WTC11 (cell line): ENCODE measurements at places on chromosomes 3 and 15.

DNA sequence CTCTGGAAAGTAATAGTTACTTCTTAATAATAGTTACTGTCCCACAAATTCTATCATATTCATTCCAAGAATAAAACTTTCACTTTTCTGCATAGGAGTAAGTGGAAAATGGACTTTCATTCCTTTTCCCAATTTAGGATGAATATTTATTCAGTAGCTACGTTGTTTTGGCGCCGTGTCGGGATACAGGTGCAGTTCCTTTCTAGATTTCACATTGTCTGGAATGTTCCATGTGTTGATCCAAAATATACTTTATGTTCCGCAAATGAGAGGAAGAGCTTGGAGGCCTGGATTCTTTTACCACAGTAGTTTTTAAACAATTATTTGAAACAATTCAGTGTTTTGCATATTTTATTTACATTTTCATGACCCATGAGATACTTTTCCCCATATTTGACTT, 22.8 kb upstream of the PPARG start:
- DNase-seq: no peak
- H3K4me3 ChIP-seq: no peak overlapping the region
- no peaks in the 10 kb centered on the region for H3K4me1 ChIP-seq
- no peak overlapping the region for H3K27ac ChIP-seq
- H3K36me3 ChIP-seq: no peaks in the 10 kb centered on the region

- H3K36me3 ChIP-seq: no peaks in the 10 kb centered on the region
- no peaks in the 10 kb centered on the region for H3K27me3 ChIP-seq
- no peak overlapping the region for H3K4me3 ChIP-seq
- DNase-seq: no peak
These were observed 50.3 kb downstream of the CMTM8 start for GRCh38 chr3:32288819-32289218.

GRCh38 chr3:20648921-20649381, 462.9 kb upstream of the SGO1 start:
- no peak for DNase-seq
- H3K4me3 ChIP-seq: no peak overlapping the region
- H3K4me1 ChIP-seq: 0 out of 2 replicates have a peak, but pooled peaks cover 3% of the 10 kb centered on the region
- no peak overlapping the region for H3K27ac ChIP-seq

DNA sequence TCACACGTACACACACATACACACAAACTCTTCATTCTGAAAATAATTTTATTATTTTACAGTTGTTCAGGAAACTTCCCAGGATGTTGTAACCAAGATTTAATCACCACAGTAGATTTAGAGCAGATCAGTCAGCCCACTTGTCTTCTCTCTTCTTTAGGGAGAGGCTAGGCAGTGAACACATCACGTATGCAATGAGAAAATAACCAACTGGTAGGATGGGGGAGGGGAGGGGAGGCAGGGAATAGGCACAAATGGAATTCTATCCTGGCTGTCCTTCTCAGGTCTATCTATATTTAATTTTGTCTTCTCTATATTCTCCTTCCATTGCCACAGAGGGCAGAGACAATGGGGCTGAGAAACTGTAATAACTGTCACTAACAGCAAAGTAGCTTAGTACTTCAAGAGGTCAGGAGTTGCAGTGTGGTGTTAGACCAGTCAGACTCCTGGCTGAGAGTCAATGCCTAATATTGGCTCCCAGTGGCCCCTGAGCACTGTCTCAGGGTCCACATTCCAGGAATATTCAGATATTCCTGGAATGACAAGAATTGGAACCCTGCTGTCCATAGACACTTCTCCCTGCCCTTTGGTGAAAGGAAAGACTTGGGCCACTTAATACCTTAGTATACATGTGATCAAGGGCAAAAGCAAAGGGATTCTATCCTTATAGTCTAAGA, 2.6 kb upstream of the HCLS1 start:
- peaks cover 21% of the 10 kb centered on the region for H3K4me1 ChIP-seq
- H3K27me3 ChIP-seq: no peaks in the 10 kb centered on the region
- H3K36me3 ChIP-seq: peaks cover 35% of the 10 kb centered on the region
- peak overlapping the region; percentile 18; the same call in 1 of the 2 replicates for H3K27ac ChIP-seq

GRCh38 chr3:178084938-178085816, 451.1 kb upstream of the KCNMB2 start:
- peaks cover 41% of the 10 kb centered on the region for H3K4me1 ChIP-seq
- no peaks in the 10 kb centered on the region for H3K36me3 ChIP-seq
- H3K4me3 ChIP-seq: no peak overlapping the region
- DNase-seq: peak; percentile 68

GRCh38 chr3:96900566-96900965, 86.2 kb downstream of the EPHA6 start:
- H3K27ac ChIP-seq: peak overlapping the region; percentile 28; the same call in 1 of the 2 replicates
- H3K4me1 ChIP-seq: peaks cover 6% of the 10 kb centered on the region
- no peak overlapping the region for H3K4me3 ChIP-seq
- H3K36me3 ChIP-seq: no peaks in the 10 kb centered on the region
- no peaks in the 10 kb centered on the region for H3K27me3 ChIP-seq
- DNase-seq: no peak

DNA sequence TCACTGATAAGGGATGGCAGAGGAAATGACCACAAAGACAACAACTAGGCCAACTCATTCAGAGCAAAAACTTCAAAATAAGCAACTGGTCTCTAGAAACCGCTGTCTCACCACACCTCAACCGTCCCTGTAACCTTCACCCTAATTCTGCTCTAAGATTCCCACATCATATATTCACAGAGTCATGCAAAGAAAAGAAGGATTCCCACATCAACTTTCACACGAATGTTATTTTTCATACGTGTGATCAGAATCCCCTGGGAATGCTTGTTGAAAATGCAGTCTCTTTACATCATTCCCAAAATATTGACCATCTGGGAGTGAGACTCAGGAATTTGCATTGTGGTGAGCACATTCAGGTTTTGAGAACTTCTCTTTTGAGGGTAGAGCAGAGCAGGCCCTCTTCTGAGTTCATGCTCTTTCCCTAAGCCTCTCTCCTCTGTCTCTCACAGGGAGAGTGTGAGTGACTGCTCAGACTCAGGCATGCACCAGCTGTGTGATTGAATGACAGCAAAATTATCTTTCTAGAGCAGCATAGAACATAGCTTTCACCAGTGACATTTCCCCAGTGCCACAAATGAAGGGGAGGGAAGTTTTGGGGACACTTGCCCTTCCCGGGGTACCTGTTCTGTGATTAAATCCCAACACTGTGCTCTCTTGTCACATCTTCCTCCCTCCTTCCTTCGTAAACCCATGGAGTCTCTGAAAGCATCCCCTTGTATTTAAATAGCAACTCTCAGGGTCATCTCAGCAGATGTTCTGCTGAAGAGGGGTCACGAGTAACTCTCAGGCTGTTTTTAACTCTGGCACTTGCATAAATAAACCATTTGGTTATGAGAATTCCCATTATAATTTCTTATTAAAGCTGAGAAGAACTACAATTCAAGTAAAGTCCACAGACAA, 170.9 kb downstream of the PLCL2 start:
- peaks cover 15% of the 10 kb centered on the region for H3K36me3 ChIP-seq
- DNase-seq: no peak
- peak overlapping the region; percentile 11; the same call in 1 of the 2 replicates for H3K27ac ChIP-seq
- no peak overlapping the region for H3K4me3 ChIP-seq
- H3K4me1 ChIP-seq: peaks cover 12% of the 10 kb centered on the region

- H3K4me1 ChIP-seq: peaks cover 16% of the 10 kb centered on the region
- no peak overlapping the region for H3K4me3 ChIP-seq
- no peaks in the 10 kb centered on the region for H3K27me3 ChIP-seq
- H3K36me3 ChIP-seq: no peaks in the 10 kb centered on the region
- no peak for DNase-seq
- peak overlapping the region; percentile 65; the same call in 1 of the 2 replicates for H3K27ac ChIP-seq
These were observed 408.9 kb upstream of the WNT5A start for GRCh38 chr3:55895897-55896566.

GRCh38 chr3:20080956-20081554, 40.8 kb downstream of the KAT2B start:
- no peaks in the 10 kb centered on the region for H3K36me3 ChIP-seq
- no peak for DNase-seq
- H3K27me3 ChIP-seq: no peaks in the 10 kb centered on the region
- H3K4me3 ChIP-seq: no peak overlapping the region

GRCh38 chr3:37024820-37025405, 31.6 kb downstream of the MLH1 start:
- H3K4me3 ChIP-seq: no peak overlapping the region
- DNase-seq: no peak
- no peak overlapping the region for H3K27ac ChIP-seq
- no peaks in the 10 kb centered on the region for H3K27me3 ChIP-seq
- peaks cover 82% of the 10 kb centered on the region for H3K36me3 ChIP-seq

DNA sequence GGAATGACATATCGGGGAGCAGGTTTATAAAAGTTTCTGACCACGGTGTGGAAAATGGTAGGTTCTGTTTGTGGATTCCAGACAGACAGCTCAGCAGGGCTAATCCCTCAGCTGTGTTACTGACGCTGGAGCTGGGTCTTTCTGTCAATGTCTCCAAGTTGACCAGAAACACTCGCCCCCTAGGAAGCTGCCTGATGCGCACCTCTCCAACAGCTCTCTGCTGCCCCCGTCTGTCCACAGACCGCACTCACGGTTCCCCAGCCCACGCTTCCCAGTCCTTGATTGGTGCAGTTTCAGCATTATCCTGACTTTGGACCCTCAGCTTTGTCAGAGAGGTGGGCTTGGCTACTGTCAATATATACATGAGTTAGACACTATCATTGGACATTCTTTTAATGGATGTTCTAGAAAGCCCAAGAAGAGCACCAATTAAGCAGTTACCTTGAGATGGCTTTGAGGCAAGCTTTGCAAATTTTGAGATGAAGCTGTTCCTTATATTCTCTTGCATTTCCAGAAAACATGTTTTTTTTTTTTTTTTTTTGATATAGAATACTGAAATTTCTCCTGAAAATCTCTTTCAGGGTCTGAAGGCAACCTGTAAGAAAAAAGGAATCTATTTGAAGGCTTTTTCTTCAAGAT, 98.9 kb upstream of the TBC1D5 start:
- no peak overlapping the region for H3K27ac ChIP-seq
- no peak overlapping the region for H3K4me3 ChIP-seq
- peak; percentile 90 for DNase-seq
- H3K27me3 ChIP-seq: no peaks in the 10 kb centered on the region

DNA sequence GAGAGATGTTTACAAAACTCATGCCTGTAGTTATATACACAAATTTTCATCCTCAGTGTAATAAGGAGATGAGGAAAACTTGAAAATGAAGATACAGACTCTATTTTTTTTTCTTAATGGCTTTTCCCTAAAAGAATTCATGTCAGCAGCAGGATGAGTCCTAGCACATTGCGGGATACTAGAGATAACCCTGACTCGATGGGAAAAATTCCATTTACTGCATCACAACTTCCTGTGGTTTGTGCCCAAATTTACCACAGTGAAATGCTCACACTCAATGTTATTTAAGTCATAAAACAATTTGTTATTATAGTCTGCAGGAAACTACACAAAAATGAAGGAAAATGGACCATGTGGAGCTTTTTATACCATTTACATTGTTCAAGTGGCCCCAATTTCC, 581.9 kb upstream of the ZNF717 start:
- DNase-seq: no peak
- H3K4me3 ChIP-seq: no peak overlapping the region
- no peaks in the 10 kb centered on the region for H3K36me3 ChIP-seq

DNA sequence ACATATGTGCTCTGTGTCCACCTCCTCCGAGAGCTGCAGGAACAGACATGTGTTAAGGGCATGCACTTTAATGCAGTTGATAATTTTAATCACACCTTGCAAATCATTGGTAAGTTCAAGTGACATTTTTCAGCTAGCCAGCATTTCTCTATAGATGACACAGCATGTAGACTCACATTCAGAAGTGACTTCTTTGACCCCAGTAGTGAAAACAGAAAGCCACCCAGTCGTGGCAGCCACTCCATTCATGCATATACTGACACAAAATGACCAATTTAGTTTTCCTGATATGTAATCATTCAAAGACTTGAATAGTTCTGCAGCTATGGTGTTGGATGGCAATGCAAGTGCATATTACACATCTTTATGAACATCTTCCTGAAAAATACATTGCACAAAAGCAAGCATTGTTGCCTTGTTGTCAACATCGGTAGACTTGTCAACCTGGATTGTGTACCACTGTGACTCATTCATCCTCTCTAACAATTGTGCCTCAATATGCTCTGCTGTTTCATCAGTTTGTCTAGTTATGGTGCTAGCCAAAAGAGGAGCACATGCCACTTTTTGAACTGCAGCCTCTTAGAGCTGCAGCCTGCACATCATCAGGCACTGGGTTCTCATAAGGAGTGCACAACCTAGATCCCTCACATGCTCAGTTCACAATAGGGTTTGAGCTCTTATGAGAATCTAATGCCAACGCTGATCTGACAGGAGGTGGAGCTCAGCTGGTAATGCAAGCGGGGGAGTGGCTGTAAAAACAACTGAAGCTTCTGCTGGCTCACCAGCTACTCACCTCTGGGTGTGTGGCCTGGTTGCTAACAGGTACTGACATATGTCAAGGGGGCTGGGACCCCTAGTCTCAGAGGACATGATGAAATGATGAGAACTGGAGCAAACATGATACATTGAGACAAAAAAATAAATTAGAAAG, 622.0 kb downstream of the PYDC2 start:
- DNase-seq: no peak
- peaks cover 28% of the 10 kb centered on the region for H3K4me1 ChIP-seq
- no peaks in the 10 kb centered on the region for H3K36me3 ChIP-seq

DNA sequence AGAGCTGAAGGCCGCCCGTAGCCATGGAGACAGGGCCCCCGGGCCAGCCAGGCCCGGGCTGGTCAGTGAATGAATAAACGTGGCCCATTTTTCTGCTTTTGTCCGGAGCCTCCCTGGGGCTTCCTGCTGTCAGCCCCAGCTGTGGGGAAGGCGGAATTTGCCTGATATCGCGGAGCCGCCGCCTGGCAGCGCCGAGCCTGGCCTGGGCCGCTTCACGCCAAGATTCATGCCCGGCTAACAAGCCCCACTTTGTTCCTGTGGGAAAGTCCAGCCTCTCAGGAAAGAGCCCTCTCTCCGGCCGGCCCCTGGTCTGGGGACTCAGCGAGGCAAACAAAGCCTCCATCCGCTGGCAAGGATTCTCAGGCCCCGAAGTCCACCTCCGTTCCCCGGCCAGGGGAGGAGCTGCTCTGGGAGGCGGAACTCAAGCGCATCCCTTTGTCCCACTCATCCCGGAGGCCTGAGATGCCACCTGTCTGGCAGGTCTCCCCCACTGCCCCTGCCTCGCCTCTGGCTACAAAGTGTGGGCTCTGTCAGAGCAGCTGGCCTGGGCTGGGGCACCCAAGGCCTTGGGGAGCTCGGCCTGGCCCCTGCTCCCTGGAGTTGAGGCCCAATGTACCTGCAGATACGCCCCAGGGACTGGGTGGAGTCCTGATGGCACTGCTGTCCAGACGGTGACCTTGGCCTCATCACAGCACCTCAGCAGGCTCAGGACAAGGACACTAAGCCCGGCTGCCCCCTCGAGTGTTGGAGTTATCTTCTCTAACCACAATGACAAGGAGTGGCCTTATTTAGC, 51.6 kb upstream of the SLC6A11 start:
- H3K27me3 ChIP-seq: no peaks in the 10 kb centered on the region; the same call in 1 of the 2 replicates
- H3K36me3 ChIP-seq: no peaks in the 10 kb centered on the region
- H3K4me1 ChIP-seq: peaks cover 8% of the 10 kb centered on the region

DNA sequence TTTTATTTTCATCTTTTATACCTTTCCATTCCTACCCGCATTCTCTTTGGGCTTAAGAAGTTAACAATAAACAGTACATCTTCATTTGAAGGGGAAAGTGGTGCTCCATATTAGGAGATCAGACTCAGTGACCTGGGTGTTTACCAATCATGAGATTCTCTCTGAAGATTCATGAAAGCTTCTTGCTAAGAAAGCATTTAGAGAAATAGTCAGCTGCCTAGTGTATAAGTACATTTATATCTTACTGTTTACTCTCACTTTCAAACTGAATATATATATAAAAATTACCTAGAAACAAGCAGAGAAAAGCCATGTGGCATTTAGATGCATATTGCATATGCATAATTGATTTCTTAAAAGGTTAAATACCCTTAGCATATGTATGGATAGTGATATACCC, 100.5 kb downstream of the KCNH8 start:
- H3K27ac ChIP-seq: no peak overlapping the region
- no peak for DNase-seq
- peaks cover 7% of the 10 kb centered on the region for H3K36me3 ChIP-seq
